ENCODE measurements at places on chromosomes 3 and 15.

DNA sequence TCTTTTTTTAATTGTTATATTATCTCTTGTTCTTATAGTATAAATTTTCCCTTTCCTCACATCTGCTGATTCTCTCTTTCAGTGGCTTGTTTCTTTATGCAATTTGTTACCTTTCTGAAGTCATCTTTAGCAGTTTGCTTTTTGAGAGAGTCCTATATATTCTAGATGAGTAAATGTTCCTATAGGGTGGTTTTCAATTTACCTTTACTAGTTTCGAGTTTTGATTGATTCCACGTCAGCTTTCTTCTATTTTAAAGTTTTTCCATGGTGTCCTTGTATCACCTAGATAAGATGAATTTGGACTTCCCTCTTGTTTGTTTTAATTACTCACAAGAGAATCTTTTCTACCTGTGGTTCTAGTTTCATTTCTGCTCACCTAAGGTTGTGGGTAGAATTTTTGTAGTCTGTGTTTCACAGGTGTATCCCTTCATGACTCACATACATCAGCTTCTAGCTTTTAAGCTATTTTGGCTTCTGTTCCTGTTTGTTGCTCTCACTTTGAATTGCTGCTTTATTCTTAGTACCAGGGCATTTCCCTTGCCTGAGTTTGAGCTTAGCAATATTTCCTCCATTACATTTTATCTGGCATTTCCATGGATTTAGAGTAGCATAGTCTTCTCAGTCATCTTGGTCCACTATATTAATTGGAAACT, 6.4 kb downstream of the TEX9 start:
- DNase-seq: no peak

- no peak for DNase-seq
Observed at GRCh38 chr3:30934208-30934550, 39.7 kb upstream of the GADL1 start.

DNA sequence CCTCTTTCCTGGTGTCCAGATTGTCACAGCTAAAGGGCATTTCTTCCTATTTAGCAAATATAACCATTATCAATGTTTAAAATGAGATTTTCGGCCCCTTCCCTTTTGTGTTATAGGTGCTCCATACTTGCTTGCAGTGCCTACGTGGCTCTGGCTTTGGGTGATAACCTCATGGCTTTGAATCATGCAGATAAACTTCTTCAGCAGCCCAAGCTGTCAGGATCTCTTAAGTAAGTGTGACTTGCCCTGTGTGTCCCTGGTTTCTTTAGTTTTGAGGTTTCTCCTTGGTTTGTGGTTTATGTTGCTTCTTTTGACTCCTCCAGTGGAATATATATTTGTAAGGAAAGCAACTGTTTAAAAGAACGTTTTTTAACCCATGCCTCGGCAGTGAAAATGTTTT, 58.5 kb upstream of the TRIM71 start:
- no peak for DNase-seq

DNA sequence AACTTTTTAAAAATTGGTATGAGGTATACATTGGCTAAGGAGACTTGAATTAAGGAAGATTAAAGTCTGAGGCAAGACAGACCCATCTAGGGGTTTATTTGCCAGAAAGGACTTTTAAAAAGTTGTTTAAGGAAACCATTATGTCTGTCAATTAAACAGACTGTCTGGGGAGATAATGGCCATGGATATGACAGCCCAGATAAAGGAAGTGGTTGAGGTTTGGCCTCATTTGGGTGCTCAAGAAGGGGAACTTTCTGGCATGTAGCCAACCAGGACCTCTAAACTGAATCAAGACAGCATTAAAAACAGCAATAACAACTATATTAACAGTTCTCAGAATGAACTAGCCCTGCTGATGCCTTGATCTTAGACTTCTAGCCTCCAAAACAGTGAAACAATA, 9.9 kb upstream of the CD200R1L start:
- no peak for DNase-seq

DNA sequence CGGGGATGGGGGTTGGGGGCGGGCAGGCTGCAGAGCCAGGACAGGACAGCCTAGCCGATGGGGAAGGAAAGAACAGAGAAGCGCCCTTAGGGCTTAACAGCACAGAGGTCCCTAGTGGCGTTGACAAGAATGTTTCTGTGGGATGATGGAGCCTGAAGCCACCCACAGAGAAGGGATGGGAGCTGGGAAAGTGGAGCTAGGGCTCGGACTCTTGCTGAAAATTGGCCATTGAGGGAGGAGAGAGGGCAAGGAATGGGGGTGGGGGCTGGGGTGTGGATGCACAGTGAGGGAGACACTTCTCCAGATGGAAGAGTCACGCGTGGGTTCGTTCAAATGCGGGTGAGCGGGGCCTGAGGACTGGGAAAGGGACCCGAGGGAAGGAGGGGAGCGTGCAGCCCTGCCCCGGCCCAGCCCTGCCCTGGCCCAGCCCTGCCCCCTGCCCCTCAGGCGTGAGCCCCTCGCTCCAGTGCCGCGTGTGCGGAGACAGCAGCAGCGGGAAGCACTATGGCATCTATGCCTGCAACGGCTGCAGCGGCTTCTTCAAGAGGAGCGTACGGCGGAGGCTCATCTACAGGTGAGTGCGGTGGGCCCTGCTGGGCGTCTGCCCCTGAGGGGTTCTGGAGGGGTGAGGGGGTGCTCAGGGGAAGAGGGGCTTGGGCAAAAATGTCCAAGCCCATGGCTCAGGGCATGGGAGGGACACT, 832 bp downstream of the NR2E3 start:
- DNase-seq: no peak

DNA sequence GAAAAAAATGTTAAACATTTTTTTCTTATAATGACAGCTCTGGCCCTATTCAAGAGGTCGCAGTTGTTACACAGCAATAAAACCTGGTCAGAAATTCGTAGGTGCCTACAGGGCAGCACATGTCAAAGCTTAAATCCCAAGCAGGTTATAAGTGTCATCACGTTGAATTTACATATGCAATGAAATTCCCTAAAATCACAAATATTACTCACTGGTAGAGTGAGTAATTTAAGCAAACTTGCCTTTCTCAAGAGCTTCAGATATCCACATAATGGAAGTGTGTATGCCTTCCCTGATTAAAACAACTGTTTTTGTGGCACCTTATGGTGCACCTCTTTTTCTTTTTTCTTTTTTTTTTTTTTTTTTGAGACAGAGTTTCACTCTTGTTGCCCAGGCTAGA, 90.7 kb upstream of the FNDC3B start:
- DNase-seq: no peak

GRCh38 chr3:61926923-61927322, 365.6 kb downstream of the PTPRG start:
- no peak for DNase-seq

DNA sequence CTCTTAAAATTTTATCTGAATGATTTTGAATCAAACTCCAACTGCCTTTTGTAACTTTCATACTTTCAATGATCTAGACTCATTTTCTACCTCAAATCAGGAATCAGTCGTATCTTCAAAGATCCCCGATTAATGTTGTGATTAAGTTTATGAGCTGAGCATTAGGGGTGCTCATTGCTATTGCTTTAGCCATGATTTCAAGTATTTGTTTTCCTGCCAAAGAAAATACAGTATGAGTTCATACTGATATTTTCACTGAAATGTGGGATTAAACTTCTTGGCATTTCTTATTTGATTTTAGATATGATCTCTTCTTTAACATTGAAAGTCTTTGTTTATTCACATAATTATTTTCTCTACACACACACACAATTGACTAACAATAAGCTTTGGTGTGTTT, 785.6 kb downstream of the NTRK3 start:
- no peak for DNase-seq

- no peak for DNase-seq
Observed at GRCh38 chr3:107800710-107801109, 277.9 kb downstream of the BBX start.

DNA sequence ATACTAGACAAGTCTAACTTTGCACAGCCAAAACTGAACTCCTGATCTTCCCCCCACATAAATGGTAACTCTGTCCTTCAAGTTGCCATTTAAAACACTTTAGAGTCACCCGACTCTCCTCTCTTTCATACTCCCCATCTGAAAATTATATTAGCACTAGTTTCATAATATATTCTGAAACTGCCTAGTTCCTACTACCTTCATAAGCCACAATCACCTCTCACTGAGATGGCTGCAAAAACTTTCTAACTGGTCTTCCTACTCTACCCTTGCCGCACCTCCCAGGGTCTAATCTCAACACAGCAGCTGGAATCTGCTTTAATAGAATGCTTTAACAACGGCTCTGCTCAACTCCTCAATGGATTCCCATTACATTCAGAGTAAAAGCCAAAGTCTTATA, 55.0 kb downstream of the GLB1 start:
- no peak for DNase-seq

DNA sequence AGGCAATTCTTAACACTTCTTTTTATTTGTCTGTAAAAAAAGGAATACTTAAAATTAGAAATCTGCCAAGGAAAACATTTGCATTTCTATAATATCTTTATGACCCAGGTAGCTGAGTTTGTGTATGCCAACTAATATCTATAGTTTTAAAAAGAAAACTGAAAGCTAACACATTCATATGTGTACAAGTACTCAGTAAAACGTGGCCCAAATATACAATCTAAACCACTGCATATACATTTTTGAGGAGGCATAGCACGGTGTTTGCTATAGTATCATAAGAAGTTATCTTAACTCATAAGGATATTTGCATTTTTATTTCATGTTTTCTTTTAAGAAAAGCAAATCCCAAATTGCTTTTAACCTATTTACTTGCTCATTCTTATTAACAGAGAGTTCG, 172.7 kb downstream of the ZBTB20 start:
- no peak for DNase-seq

DNA sequence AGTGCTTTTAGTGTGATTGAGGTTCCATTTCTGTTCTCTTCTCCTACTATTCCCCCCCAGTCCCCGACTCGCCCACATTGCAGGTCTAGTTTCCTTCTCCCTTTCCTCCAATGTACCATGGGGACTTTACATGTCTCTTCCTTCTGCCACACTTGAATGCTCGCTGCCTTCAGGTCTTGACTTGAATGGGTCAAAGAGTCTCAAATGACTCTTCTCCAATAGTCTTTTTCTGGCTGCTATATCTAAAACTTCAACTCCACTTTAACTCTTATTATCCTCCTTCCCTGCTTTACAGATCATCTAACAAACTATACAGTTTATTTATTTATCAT, 213.9 kb upstream of the SLC2A2 start:
- no peak for DNase-seq

- DNase-seq: no peak
Observed at GRCh38 chr3:13013994-13014754, 59.1 kb downstream of the IQSEC1 start.

GRCh38 chr15:38035701-38036100, 101.3 kb downstream of the TMCO5A start:
- DNase-seq: no peak

- no peak for DNase-seq
Observed at GRCh38 chr15:79015416-79015815, 70.6 kb upstream of the CTSH start.

DNA sequence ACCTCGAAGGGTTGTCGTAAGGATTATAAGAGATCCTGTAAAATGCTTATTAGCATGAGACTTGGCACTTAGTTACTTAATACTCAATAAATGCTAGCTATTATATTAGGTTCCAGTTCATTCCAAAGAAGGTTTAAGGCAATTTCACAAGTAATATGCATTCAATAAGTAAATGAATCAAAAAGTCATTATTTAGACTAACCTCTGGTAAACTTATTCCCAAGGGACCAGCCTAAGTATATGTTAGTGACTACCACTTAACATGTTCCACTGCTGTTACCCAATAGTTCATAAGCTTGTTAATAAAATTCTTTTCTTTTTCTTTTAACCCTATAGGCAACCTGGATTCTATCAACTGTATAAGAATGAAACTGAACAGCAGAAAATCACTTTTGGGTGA, 5.1 kb downstream of the PDCD10 start:
- DNase-seq: no peak

GRCh38 chr3:113552851-113553250, 20.5 kb downstream of the SIDT1 start:
- no peak for DNase-seq

- no peak for DNase-seq
Observed at GRCh38 chr15:52217186-52217585, 26.0 kb upstream of the GNB5 start.

- no peak for DNase-seq
Observed at GRCh38 chr3:141677701-141678100, 60.4 kb upstream of the RNF7 start.

DNA sequence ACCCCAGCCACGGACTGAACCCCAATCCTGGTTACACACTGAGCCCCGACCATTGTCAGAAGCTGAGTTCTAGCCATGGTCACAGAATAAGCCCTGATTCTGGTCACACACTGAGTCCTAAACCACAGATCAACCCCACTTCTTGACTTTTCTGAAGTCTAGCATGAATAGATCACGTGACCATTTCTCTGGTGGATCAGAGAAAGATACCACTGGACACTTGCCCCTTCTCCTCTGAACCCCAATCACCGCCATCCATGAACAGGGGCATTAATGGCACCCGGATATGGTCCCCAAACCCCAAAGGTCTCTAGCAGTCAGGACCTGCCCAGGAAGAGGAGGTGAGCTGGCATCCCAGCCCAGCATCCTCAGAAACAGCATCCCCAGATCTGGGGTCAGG, 9.1 kb downstream of the HCN4 start:
- DNase-seq: no peak

DNA sequence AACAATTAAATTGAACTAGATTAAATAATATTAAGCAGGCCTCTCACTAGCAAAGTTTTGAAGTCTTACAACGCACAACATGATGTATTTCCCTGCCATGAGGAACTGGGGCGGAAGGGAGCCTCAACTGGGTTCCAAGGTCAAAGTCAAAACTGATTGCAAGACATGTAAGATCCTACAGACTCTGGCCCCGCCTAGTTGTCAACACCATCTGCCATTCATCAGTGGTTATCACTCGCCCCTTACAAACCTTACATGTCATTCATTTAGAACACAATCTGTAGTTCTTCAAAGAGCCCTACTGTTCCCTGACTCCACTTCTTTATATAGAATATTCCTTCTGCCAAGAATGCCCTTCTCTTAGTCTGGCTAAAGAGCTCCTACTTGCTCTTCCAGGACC, 10.0 kb downstream of the ATP13A3 start:
- DNase-seq: no peak

DNA sequence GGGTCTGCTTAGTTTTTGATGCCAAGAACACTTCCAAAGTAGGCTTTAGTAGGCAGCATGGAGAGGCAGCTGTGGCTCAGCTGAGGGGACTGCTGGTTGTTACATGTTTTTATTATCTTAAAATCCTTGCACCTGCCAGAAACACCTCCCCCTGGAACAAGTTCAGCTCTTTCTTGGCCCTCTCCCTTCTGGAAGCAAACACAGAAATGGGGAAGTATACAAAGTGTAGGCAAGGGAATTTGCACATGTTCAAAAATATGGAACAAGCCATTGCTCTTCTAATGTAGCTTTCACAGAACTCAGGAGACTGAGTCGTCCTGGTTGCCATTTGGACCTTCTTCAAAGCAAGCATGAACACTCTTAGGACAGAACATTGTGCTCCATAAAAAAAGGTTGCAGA, 169.1 kb upstream of the SEMA6D start:
- no peak for DNase-seq

DNA sequence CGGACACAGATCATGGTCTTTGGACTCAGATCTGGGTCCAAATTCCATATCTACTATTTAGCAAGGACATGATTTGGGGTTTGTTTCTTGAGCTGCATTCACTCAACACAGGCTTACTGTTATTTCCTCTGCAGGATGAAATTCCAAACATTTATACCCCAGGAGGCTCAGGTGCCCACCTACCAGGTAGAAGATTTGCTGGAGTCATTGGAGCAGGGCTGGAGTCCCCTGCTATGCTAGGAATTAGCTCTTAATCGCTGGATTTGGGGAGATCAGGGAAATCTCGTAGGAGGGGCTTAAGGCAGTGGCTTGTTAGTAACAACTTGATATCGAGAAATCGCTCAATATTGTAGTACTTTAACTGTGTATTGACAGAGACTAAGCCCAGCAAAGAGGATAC, 193.0 kb downstream of the IL20RB start:
- no peak for DNase-seq
